ENCODE measurements at places on chromosomes 16 and 17. TPM values are rescaled to one million over a fixed set of nuclear protein-coding genes. Genes with fewer than 3 reads are reported as not detected.
A peak's percentile ranks its signal among the peaks of the same experiment; 100 is the strongest.

DNA sequence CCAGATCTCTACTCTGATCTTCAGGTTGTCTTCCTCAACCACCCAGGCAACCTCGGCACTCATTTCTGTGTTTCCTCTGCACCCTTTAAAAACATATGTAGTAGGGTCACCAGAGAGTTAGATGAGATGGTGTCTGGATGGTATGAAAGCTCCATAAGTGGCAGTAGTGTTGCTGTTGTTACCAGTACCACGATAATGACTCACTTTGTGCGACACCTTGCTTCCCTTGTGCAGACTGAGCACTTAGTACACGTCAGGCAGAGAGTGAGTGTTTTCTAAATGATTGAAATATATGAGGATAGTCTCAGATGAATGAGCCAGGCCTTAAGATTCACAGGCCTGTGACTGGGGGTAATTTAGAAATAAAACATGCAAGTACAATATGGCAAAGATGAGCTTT lies 188.7 kb downstream of the MAF start:
- DNase-seq = no peak
- no peaks in the 10 kb centered on the region for H3K36me3 ChIP-seq
- H3K27me3 ChIP-seq = peaks cover 11% of the 10 kb centered on the region
- H3K4me1 ChIP-seq = no peaks in the 10 kb centered on the region

- H3K4me3 ChIP-seq = peak overlapping the region; percentile 78
- H3K27me3 ChIP-seq = no peaks in the 10 kb centered on the region
- peaks cover 14% of the 10 kb centered on the region for H3K36me3 ChIP-seq
- H3K27ac ChIP-seq = peak overlapping the region; percentile 86
Observed at GRCh38 chr17:7405350-7406234, 1.7 kb upstream of the TMEM256 start.

GRCh38 chr16:13779676-13780075 lies 140.3 kb upstream of the ERCC4 start:
- H3K27ac ChIP-seq = no peak overlapping the region
- peaks cover 7% of the 10 kb centered on the region for H3K27me3 ChIP-seq
- no peak overlapping the region for H3K4me3 ChIP-seq
- DNase-seq = no peak
- no peaks in the 10 kb centered on the region for H3K4me1 ChIP-seq
- H3K36me3 ChIP-seq = no peaks in the 10 kb centered on the region

DNA sequence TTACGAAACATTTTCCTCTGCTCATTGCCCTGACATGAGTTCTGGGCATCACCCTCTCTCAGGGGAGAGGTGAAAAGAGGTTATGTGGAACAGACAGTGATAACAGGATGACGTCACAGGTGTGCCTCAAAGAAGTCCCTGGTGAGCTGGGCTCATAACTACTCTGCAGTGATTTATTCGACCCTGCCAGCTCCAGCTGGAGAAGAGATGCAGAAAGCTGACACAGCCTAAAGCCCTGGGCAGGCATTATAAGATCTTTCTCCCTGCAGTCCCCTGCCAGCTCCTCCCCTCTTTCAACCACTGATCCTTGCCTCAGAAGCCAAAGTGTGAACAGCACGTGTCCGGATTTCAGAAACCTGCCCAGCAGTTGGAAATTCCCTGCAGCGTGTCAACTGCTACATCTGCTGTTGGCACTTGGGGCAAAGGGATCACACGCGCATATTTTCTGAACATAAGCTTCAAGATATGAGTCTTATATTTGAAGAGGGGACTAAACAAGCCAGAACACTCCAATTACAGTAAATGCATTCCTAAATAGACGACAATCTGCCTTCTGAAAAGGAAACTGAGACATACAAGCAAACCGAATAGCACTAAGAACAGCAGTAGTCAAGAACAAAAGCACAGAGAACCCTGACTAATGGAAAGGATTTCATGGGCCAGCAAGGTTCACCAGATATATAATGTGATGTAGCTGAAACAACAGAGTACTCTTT lies 80.5 kb downstream of the SMG6 start:
- peaks cover 21% of the 10 kb centered on the region for H3K36me3 ChIP-seq
- no peak overlapping the region for H3K4me3 ChIP-seq
- DNase-seq = no peak
- H3K27ac ChIP-seq = no peak overlapping the region
- H3K4me1 ChIP-seq = peaks cover 6% of the 10 kb centered on the region
- no peaks in the 10 kb centered on the region for H3K27me3 ChIP-seq

GRCh38 chr16:86133847-86134375 lies 234.9 kb downstream of the IRF8 start:
- H3K27ac ChIP-seq = no peak overlapping the region
- H3K4me1 ChIP-seq = no peaks in the 10 kb centered on the region
- peaks cover 91% of the 10 kb centered on the region for H3K27me3 ChIP-seq

- peak overlapping the region; percentile 88 for H3K4me3 ChIP-seq
- peak; percentile 87 for DNase-seq
- no peaks in the 10 kb centered on the region for H3K27me3 ChIP-seq
- H3K27ac ChIP-seq = peak overlapping the region; percentile 90
- peaks cover 65% of the 10 kb centered on the region for H3K36me3 ChIP-seq
- peaks cover 29% of the 10 kb centered on the region for H3K4me1 ChIP-seq
Observed at GRCh38 chr17:7308625-7309433, 1.4 kb downstream of the EIF5A start.

The NUPR1 gene
- total RNA-seq = 345 TPM
